ENCODE measurements at places on chromosomes 5 and 9. TPM values are rescaled to one million over a fixed set of nuclear protein-coding genes. Genes with fewer than 3 reads are reported as not detected.

The TLX3 gene
- not detected for total RNA-seq

DNA sequence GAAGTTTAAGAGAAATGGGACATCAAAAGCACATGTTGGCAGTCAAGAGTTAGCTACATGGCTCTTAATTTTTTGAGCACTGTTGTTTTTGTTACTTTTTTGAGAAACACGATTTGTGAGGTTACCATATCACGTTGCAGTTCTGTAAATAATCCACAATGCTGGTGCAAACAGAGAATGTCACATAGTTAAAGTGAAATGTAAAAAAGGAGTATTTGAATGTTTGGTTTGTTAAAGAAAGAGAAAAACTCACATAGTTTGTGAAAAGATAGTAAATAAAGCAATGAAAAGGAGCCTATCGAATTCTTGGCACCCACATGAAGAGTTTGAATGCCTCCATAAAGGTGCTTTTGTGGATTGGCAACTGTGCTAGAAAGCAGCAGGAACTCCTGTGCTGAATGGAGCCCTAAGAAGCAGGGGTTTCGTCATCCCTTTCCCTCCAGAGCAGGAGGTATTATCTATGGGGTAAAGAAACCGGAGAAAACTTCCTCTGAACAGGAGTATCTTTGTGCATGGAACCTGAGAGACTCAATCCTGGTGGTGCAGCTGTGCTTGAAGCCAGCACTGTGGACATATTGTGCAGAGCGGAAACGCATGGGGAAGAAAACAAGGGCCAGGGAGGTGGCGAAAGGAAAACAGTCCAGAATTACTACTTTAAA lies 148.5 kb upstream of the OTULINL start:
- no peaks in the 10 kb centered on the region for H3K4me1 ChIP-seq
- H3K4me3 ChIP-seq = no peak overlapping the region
- H3K36me3 ChIP-seq = no peaks in the 10 kb centered on the region

The OR13C8 gene
- not detected for total RNA-seq

DNA sequence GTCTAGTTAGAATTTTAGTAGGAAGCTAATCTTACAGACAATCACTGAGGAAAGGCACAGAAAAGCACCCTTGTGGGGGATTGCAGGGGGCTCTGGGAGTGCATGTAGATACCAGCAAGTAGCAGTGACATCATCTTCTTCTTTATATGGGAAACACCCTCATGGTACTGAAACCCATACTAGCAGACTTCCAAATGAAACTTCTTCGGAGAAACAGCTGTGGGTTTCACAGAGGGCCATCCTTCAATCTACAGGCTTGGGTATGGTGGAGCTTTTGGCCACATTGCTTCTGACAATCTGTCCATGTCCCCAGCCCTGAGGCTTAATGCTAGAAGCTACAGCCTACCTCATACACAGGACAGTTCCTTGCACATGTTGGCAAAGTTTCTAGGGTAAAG lies 165.2 kb upstream of the NFIB start:
- no peaks in the 10 kb centered on the region for H3K4me1 ChIP-seq
- no peak for DNase-seq
- H3K36me3 ChIP-seq = no peaks in the 10 kb centered on the region
- H3K27me3 ChIP-seq = no peaks in the 10 kb centered on the region
- H3K27ac ChIP-seq = no peak overlapping the region

GRCh38 chr5:65913519-65913918 lies 12.9 kb upstream of the ERBIN start:
- H3K36me3 ChIP-seq = no peaks in the 10 kb centered on the region
- no peaks in the 10 kb centered on the region for H3K27me3 ChIP-seq
- no peak overlapping the region for H3K4me3 ChIP-seq

GRCh38 chr9:86940774-86941173 lies 6.5 kb downstream of the GAS1 start:
- DNase-seq = no peak
- H3K27me3 ChIP-seq = no peaks in the 10 kb centered on the region
- no peak overlapping the region for H3K27ac ChIP-seq
- no peaks in the 10 kb centered on the region for H3K4me1 ChIP-seq
- no peaks in the 10 kb centered on the region for H3K36me3 ChIP-seq

DNA sequence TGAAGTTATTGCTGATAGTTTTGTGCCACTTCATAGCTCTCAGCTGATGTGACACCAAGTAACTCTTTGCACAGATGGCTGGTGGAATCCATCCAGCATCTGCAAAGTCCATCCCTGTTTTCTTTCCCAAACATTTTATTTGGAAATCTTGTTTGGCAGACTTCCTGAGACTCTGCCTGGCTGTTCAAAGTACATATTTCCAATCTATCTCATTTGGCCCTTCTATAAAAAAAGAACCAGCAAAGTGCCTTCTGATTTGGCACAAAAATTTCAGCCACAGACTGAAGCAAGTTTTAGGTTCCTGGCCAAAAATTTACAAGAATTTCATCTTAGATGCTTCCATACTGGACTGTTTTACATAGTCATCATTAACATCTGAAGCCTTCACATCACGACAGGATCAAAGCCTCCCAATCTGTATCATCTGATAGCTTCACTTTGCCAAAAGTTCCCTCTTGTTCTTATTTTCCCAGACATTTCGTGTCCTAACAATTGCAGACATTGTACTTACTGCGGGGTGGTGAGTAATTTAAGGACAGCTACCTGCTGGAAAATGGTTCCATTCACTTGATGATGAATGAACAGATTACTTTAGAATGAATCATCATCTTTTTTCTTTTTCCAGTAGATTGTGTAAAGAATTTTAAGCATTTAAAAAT lies 377.3 kb downstream of the KIAA0825 start:
- H3K27ac ChIP-seq = no peak overlapping the region
- no peaks in the 10 kb centered on the region for H3K27me3 ChIP-seq
- no peak for DNase-seq
- H3K4me1 ChIP-seq = no peaks in the 10 kb centered on the region
- H3K4me3 ChIP-seq = no peak overlapping the region
- no peaks in the 10 kb centered on the region for H3K36me3 ChIP-seq
